Right ventricle myocardium superior (tissue), 1 donor: ENCODE measurements at places on chromosomes 6 and 20. TPM values are rescaled to one million over a fixed set of nuclear protein-coding genes. Genes with fewer than 3 reads are reported as not detected.

DNA sequence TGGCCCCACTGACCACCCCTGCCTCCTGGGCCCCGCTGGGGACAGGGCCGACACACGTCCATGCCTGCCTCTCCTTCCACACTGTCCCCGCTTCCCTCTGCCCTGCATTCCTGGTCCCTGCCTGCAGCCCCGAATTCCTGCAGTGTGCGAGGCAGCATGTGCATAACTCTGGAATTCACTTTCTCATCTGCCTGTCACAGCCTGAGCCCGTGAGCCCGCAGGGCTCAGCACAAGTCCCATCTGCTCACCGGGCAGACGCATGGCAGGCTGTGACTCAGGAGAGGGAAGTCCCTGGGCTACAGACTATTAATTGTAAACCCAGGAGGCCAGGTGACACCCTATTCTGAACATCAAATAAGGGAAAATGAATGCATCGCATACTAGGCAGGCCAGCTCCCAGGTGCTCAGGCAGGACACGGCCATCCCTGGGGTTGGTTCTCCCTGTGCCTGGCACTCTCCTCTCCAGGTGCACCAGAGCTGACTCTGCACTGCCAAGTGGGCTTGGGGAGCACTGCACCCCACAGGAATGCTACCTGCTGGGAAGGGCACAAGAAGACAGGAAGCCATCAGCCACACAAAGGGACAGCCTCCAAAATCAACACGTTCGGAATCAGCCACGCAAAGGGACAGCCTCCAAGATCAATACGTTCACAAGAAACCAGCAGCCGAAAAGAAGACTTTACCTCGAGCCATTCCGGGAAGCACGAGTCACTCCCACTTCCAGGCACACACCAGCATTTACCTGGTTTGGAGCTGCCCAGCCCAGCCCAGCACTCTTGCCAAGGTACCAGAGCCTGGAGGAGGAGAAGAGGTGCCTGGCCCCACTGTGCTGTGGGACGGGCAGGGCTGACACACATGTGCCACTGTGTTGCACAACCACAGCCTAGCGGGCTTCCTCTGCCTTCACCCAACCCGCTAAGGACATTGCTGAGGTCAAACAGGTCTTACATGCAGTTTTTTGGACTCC, 65.9 kb downstream of the DLL1 start:
- DNase-seq, result no peak

DNA sequence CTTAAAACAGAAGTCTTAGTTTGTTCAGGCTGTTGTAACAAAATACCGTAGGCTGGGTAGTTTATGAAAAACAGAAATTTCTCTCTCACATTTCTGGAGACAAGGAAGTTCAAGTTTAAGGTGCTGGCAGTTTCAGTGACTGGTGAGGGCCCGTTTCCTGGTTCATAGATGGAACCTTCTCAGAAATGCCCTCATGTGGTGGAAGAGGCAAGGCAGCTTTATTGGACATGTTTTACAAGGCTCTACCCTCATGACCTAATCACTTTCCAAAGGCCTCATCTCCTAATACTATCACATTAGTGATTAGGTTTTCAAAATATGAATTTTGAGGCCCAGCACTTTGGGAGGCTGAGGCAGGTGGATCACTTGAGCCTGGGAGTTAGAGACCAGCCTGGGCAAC, 2.4 kb downstream of the HEBP2 start:
- no peak for DNase-seq

DNA sequence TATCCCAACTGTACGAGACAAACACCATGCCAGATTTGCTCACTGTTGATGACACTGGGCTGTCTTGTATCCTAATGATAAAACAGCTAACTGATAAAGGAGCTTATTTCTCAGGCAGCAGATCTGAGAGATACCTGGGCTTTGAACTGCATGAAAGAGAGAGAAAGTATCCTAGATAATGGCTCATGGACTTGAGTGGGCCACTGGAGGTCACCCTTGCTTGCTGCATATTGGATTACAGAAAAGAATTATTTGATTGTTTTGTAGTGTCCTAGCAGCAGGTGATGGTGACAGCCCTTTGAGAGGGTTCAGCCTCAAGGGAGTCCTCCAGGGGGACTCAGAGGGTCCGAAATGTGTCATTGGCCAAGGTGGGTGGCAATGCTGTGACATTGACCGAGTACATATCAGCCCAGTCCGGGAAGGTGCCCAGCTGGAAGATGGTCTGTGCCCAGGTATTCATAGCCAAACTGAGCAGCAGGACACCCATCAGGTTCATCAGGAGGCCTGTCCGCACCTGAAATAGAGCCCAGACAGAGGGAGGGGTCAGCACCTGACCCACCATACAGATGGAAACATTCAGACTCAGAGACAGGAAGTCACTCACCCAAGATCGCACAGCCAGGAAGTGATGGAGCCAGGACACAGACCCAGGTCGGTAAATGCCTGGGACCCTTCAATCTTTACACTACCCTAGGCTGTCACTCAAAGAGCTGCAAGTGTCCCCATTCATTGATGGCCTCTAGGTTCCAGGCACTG, 9.4 kb upstream of the OCSTAMP start:
- DNase-seq, result no peak

DNA sequence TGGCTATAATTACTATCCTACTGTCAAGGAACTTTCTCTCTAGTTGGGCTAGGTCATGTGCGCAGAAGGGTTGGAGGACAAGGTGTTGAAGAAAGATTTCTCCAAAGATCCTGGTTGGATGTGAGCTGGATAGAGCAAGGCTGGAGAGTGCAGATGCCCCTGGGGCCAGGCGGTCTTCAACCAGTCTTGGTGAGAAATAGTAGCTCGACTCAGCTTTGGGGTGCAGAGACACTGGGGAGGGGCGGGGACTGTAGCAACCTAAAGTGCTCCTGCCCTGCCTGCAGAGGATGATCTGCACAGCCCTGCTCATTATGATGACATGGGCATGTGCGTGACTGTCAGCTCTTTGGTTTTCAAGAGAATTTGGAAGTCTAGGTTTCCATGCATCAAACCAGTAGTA, 35.9 kb downstream of the PHACTR3 start:
- DNase-seq, result no peak

DNA sequence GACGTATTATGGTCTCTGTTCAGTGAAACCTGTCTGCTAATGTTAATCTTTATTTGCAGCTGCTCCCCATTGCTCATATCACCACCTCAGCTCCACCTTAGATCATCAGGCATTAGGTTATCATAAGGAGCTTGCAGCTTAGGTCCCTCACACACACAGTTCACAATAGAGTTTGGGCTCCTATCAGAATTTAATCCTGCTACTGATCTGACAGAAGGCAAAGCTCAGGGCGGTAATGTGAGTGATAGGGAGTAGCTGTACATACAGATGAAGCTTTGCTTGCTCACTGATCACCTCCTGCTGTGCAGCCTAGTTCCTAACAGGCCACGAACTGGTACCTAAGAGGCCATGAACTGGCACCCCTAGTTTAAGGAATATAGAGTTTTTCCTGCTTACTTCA, 989.7 kb downstream of the EYS start:
- no peak for DNase-seq

DNA sequence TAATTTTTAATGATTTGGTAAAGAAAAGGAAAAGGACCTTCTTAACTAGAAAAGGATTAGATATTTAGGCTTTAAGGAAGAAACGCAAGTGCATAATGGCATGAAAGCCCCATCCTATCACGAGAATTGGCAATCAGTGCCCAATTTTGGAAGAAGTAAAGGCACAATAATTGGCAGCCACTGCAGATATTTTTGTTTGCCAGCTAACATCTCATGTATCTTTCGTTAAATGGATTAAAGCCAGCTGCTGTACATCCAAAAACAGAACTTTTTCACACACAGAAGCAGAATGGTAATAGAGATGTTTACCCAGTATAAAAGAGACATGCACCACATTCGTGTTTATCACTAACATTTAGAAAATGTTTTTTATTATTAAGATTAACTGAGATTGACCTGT, 180.3 kb downstream of the C6orf118 start:
- no peak for DNase-seq

DNA sequence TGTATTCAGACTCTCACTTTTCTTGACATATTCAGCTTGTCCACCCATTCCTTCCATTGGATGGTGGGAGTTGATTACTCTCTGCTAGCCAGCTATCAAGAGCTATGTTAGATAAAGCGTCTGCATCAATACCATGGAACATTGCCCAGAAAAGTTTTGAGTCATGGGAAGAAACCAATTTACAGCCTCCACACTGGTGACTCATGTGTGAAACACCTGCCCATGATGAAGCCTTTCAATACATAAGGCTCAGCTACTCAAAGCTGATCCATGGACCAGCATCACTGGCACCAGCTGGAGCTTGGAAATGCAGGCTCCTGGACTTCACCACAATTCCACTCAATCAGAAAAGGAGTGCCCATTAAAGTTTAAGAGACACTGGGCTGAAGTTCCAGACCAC, 16.1 kb downstream of the PLA2G7 start:
- DNase-seq, result no peak

The OPN5 gene
- total RNA-seq, result not detected

The CEP43 gene
- 13.2 TPM for total RNA-seq

The OLIG3 gene
- not detected for total RNA-seq
